ENCODE measurements at places on chromosomes 2 and 18. TPM values are rescaled to one million over a fixed set of nuclear protein-coding genes. Genes with fewer than 3 reads are reported as not detected.

Gene CPO
- polyA plus RNA-seq = not detected

Gene CRYGA
- not detected for polyA plus RNA-seq

Gene GNAL
- not detected for polyA plus RNA-seq

Gene SLC39A10
- 11.3 TPM for polyA plus RNA-seq

Gene SULT1C4
- not detected for polyA plus RNA-seq

Gene HRH4
- polyA plus RNA-seq = not detected

Gene SPATA3
- polyA plus RNA-seq = not detected

Gene KCNIP3
- not detected for polyA plus RNA-seq

Gene PROM2
- polyA plus RNA-seq = not detected

Gene ERFE
- not detected for polyA plus RNA-seq

Gene SLC25A12
- polyA plus RNA-seq = 12.8 TPM

Gene HOXD1
- not detected for polyA plus RNA-seq

Measured in CD8-positive, alpha-beta memory T cell (primary cell).